Type B pancreatic cell (in vitro differentiated cells): ENCODE measurements at places on chromosomes 6 and 20. TPM values are rescaled to one million over a fixed set of nuclear protein-coding genes. Genes with fewer than 3 reads are reported as not detected.

DNA sequence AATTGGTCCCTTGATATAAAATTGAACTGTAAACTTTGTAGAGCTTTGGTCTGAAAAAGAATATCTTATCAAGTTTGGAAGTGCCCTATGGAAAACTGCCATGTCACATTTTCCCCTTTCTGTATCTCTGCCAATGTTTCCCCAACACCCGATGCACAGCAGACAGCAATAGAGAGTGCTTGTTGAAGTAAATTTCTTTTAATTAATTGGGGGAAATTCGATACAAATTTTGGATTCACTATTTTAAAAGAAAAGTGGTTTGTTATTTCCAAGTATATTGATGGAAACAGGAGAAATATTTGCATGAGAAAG is 208.1 kb downstream of the OGFRL1 start:
- DNase-seq, result no peak
- no peaks in the 10 kb centered on the region for H3K36me3 ChIP-seq
- H3K4me3 ChIP-seq, result no peak overlapping the region

DNA sequence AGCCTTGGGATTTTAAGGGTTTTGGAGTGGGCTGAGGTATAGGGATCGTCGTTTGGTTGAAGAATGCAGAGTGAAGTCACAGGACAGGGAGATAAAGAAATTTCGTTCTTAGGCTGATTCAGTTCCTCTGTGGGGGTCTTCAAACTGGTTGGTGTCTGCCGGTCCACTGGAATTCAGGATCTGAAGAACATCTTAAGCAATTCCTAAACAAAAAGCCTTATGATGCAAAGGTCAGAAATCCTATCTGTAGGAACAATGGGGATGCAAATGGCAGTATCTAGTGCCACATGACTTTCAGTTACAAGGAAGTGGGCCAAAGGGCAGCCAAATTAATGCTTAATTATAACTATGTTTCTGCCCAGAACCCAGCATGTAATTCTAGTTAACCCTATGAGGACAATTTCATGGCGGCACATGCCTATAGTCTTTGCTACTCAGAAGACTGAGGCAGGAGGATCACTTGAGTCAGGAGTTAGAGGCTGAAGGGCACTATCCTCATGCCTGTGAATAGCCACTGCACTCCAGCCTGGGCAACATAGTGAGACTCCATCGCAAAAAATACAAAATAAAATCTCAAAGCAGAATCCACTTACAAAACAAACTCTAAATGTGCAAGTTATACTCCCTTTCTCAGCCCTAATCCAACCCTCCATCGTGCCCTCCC is 4.6 kb upstream of the SLC2A10 start:
- no peaks in the 10 kb centered on the region for H3K36me3 ChIP-seq
- peaks cover 19% of the 10 kb centered on the region for H3K4me1 ChIP-seq
- DNase-seq, result no peak
- no peak overlapping the region for H3K4me3 ChIP-seq
- no peak overlapping the region for H3K27ac ChIP-seq
- H3K27me3 ChIP-seq, result peaks cover 6% of the 10 kb centered on the region

Gene PLG
- 0.46 and 0.59 TPM in 2 replicates for total RNA-seq

GRCh38 chr6:92495242-92495641 is 924.1 kb downstream of the EPHA7 start:
- DNase-seq, result no peak
- H3K4me1 ChIP-seq, result no peaks in the 10 kb centered on the region
- H3K36me3 ChIP-seq, result no peaks in the 10 kb centered on the region
- no peak overlapping the region for H3K4me3 ChIP-seq
- H3K27ac ChIP-seq, result no peak overlapping the region

Gene C6orf132
- 22.9 and 56.4 TPM in 2 replicates for total RNA-seq

GRCh38 chr6:14274546-14275492 is 157.2 kb downstream of the CD83 start:
- H3K4me3 ChIP-seq, result no peak overlapping the region
- H3K36me3 ChIP-seq, result no peaks in the 10 kb centered on the region
- no peak for DNase-seq
- peak overlapping the region; percentile 52 for H3K27ac ChIP-seq

- H3K4me1 ChIP-seq, result no peaks in the 10 kb centered on the region
- H3K27ac ChIP-seq, result no peak overlapping the region
- no peak for DNase-seq
- peaks cover 23% of the 10 kb centered on the region for H3K27me3 ChIP-seq
Observed at GRCh38 chr20:61082720-61083119, 169.3 kb upstream of the CDH4 start.

Gene VGLL2
- total RNA-seq, result 0.31 and 3.0 TPM in 2 replicates

DNA sequence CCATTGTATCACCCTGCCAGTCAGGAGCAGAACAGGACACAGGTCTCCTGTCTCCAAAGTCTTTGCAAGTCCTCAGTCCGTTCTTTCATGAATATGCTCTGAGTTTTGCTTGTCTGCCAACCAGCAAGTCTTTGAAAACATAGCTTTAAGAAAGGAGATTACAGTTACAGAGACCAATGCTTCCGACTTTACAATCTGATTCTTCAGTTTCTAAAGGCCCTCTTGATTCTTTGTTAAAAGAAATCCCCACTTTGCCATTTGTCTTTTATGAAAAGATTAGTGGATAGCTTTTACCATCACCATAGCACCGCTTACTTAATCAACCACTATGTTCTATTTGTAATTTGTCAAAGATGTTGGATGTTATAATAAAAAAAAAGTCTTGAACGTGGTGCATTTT is 562.8 kb upstream of the BTBD3 start:
- DNase-seq, result no peak
- no peaks in the 10 kb centered on the region for H3K36me3 ChIP-seq
- H3K4me3 ChIP-seq, result no peak overlapping the region
- peaks cover 18% of the 10 kb centered on the region for H3K4me1 ChIP-seq
- peaks cover 18% of the 10 kb centered on the region for H3K27me3 ChIP-seq

Gene BTN1A1
- 0.36 and 1.3 TPM in 2 replicates for total RNA-seq

Gene COL9A1
- 0.31 and 16.9 TPM in 2 replicates for total RNA-seq

GRCh38 chr6:37114612-37115011 is 55.3 kb upstream of the PIM1 start:
- H3K36me3 ChIP-seq, result no peaks in the 10 kb centered on the region
- H3K4me1 ChIP-seq, result peaks cover 28% of the 10 kb centered on the region
- DNase-seq, result no peak
- peak overlapping the region; percentile 55 for H3K27ac ChIP-seq
- H3K4me3 ChIP-seq, result no peak overlapping the region

DNA sequence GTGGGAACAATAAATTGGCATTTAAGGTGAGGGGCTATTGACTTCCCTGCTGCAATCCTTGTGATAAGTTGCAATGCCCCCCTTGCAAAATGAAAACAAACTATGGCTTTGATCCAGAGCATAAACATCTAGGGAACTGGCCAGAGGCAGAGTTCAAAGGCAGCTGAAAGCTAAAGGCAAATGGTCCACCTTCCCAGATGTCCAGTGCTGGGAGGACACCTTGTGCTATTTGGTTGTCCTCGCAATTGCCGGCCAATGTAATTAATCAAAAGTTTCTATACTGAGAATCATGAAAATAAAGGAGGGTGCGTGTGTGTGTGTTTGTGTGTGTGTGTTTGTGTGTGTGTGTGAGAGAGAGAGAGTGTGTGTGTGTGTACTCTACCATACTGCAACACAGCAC is 337.4 kb downstream of the CBLN4 start:
- H3K36me3 ChIP-seq, result no peaks in the 10 kb centered on the region
- H3K27me3 ChIP-seq, result peaks cover 14% of the 10 kb centered on the region
- H3K4me1 ChIP-seq, result peaks cover 5% of the 10 kb centered on the region
- no peak overlapping the region for H3K4me3 ChIP-seq
- no peak overlapping the region for H3K27ac ChIP-seq
